ENCODE measurements at places on chromosomes 2 and 18.

GRCh38 chr2:38723173-38723572, 28.0 kb downstream of the SRSF7 start:
- DNase-seq = no peak

DNA sequence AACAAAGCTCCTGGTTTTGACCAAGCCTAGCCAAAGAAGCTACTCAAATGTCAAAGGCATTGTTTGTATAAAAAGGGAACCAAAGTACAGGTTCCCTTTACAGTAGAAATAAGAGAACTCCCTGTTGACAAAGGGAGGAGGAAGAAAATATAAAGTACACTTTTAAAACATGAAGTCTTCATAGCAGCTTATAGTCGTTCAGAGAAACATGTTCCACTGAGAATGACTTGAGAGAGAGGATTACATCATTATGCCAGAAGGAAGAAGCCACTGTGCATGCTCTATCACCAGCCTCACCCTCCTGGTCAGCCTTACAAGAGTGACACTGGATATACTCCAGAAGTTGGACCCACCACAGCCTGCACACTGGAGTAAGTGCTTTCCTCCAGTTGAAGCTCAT, 2.5 kb upstream of the DHRS9 start:
- DNase-seq = no peak

GRCh38 chr2:55826246-55826645, 97.3 kb downstream of the EFEMP1 start:
- no peak for DNase-seq

DNA sequence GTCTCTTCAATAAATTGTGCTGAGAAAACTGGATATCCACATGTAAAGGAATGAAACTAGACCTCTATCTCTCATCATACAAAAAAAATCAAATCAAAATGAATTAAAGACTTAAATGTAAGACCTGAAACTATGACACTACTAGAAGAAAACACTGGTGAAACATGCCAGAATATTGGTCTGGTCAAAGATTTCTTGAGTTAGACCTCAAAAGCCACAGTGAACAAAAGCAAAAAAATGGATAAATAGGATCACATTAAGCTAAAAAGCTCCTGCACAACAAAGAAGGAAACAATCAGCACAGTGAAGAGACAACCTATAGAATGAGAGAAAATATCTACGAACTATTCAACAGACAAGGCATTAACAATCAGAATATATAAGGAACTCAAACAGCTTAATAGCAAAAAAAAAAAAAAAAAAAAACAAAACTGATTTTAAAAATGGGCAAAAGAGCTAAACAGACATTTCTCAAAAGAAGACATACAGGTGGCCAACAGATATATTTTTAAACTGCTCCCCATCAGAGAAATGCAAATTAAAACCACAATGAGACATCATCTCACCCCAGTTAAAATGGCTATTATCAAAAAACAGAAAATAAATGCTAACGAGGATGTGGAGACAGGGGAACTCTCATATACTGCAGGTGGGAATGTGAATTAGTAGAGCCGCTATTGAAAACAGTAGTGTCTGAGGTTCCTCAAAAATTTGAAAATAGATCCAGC, 66.3 kb downstream of the NCKAP1 start:
- no peak for DNase-seq

- DNase-seq = no peak
These were observed 16.4 kb upstream of the MARCHF7 start for GRCh38 chr2:159695795-159696448.

- DNase-seq = no peak
These were observed 15.2 kb upstream of the ZFP36L2 start for GRCh38 chr2:43241558-43241957.

- DNase-seq = no peak
These were observed 83.6 kb downstream of the FARSB start for GRCh38 chr2:222572264-222572721.

- DNase-seq = no peak
These were observed 478.7 kb upstream of the REG3G start for GRCh38 chr2:78546843-78547242.

DNA sequence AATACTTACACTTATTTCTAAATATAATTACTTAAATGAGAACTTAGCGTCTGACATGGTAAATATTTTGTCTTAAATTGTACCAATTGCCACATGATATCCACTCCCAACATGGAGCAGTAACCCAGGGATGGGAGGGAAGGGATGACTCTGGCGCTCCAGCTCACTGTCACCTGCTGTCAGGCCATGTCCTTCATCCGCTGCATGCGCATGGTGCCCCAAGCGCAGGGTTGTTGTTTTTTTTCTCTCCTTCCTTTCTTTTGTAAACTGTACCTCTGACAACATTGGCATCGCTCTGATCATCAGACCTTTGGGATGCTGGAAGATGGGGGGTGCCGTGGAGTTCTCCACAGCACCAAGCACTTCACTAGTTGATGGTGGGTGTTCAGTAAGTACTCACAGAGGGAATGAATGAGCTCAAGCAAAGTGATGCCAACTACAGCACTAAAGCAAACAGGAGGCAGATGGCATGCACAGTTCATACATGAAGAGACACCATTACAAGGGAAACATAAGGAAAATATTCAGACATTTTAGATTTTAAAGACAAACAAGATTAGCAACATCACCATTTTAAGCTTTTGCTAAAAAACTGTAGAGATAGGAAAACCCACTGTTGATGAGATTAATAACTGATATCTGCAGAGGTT, 247.8 kb downstream of the GBX2 start:
- no peak for DNase-seq

- no peak for DNase-seq
These were observed 73.1 kb downstream of the MBD2 start for GRCh38 chr18:54151376-54151775.

DNA sequence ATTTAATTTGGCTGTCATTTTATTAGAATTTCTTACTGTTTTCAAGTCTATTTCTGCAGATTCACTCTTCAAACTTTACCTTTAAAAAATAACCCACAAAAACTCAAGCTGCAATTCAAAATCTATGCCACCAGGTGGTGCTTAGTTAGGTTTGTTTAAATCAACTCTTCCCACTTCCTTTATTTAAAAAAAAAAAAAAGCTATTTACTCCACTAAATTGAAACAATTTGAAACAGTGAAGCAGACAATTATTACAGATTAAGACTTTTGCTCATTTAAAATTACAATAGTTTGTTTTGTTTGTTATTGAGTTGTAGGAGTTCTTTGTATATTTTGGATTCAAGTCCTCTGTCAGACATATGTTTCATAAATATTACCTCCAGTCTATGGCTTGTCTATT, 300.0 kb downstream of the PDE11A start:
- no peak for DNase-seq

GRCh38 chr2:30934066-30934465, 126.8 kb upstream of the CAPN13 start:
- no peak for DNase-seq

GRCh38 chr2:71815701-71816474, 331.8 kb downstream of the CYP26B1 start:
- no peak for DNase-seq

DNA sequence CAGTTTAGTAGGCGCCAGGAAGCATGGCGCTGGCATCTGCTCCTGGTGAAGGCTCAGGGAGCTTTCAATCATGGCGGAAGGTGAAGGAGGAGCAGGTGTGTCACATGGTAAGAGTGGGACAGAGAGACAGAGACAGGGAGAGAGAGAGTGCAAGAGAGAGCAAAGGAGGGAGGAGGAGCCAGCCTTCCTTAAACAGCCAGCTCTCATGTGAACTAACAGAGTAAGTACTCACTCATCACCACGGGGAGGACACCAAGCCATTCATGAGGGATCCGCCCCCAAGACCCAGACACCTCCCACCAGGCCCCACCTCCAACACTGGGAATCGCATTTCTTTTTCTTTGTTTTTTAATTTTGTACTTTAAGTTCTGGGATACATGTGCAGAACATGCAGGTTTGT, 40.8 kb upstream of the CLASP1 start:
- no peak for DNase-seq

- DNase-seq = no peak
These were observed 129.7 kb downstream of the PKP4 start for GRCh38 chr2:158586491-158586890.

DNA sequence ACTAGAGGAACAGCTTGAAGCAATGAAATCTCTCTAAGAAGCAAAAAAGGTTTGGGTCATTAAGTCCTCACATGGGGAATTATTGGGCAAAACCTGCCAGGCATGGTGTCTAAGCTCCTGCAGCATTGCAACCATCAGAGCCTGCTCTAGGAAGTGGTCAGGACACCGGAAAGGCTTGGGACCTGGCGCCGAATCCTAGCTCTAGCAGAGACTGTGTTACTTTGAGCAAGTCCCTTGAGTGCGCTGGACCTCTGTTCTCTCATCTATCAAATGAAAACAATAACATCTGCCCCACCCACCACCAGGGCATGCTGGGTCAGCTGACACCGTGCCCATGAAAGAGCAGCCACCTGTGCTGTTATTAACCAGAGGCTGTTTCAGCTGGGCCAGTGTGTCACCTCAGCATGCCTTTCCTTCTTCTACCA, 6.3 kb downstream of the TMEM127 start:
- DNase-seq = no peak

GRCh38 chr2:10228611-10229365, 73.9 kb upstream of the HPCAL1 start:
- DNase-seq = no peak

DNA sequence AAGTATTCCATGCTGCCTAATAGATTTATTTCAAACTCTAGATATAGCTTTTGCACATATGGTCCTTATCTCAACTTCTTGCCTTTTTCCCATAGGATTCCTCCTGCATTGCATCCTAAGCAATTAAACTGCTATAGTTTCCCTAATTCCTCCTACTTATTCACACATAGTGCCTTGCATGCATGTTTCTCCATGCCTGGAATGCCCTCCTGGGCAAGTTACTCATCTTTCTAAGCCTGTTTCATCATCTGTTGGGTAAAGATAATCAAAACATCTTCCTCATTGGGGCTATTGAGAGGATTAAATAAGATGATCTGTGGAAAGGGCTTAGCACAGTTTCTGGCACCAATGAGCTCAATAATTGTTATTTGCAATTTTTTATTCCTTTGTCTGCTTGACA, 726.5 kb downstream of the SLC4A3 start:
- no peak for DNase-seq

DNA sequence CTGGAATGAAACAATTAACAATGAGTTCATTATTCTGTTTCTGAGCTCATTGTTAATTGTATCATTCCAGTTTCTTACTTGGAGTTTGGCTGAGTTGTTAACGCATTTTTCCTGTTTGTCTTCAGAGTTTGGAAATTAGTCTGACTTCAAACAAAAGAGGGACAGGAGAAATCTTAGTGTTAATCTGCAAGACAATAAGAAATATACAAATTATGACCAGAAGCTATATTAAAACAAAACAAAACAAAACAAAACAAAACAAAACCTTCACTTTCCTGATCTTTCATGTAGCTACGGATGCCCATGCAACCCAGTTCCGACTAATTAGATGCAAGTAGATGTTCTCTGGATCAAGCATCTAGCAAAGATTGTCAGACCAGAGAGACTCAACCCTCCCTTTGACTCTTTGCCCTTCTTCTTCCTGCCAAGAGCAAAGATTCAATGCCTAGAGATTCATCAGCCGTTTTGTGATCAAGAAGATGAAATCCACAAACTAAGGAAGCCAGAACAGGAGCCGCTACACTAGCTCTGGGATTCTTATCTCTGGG, 686.2 kb upstream of the FSHR start:
- no peak for DNase-seq

GRCh38 chr18:74577019-74577418, 20.7 kb upstream of the ZNF407 start:
- DNase-seq = no peak

GRCh38 chr2:156309917-156310316, 22.6 kb downstream of the NR4A2 start:
- DNase-seq = no peak

GRCh38 chr2:9638532-9638931, 7.7 kb upstream of the YWHAQ start:
- no peak for DNase-seq

DNA sequence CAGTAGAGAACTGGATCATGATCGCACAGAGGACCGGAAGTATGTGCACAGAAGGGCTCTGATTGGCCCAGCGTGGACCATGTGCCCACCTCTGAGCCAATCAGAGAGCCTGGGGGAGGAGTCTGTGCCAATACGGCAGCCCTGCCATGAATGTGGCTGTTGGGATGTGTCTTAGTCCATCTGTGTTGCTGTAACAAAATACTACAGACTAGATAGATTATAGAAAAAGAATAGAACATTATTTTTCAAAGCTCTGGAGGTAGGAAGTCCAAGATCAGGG, 132.0 kb downstream of the NDUFA10 start:
- no peak for DNase-seq
